ENCODE measurements at places on chromosomes 7 and 10. TPM values are rescaled to one million over a fixed set of nuclear protein-coding genes. Genes with fewer than 3 reads are reported as not detected.
A peak's percentile ranks its signal among the peaks of the same experiment; 100 is the strongest.

DNA sequence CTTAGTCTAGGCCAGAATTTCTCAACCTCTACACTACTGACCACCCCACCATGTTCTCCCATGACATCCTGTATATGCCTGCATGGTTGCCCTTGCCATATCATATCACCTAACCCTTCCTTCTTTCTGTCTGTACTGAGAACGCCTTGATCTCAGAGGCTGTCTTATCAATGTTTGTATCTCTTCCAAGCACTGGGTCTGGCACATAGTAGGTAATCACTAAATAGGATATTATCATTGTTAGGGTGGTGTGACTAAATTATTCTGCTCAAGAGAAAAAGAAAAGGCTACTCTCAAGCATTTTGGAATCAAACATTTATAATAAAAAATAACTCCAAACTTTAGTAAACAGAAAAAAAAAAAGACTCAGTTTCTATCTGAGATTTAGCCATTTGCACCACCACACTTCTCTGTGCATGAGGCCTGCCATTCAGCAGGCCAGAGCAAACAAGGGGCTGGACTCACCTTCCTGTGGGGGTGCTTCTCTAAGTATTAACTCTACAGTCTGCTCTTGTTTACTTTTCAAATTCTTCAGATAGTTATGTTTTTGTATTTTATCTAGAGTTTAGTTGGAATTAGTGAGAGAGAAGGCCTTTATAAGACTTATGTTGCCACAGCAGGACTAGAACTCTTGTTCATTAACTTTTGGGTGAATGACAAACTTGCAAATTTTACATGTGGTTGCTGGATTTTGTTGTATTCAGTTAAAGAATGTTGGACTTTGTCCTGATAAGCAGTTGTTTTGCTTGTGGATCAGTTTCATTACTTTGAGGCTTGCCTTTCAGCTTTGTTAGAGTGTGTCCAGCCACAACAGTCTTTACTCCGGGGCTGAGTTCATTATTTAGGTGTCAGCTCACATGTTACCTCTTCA, 5.4 kb downstream of the AGBL3 start:
- DNase-seq: peak; percentile 49

- DNase-seq: peak; percentile 52
Measured at GRCh38 chr7:83468251-83468739, 180.6 kb downstream of the SEMA3E start.

- DNase-seq: no peak
Measured at GRCh38 chr7:129271500-129272355, 46.9 kb downstream of the AHCYL2 start.

GRCh38 chr7:155869784-155870076, 57.5 kb upstream of the SHH start:
- DNase-seq: no peak

Gene HSPA12A
- 18.9 TPM for polyA plus RNA-seq

Gene RGS10
- polyA plus RNA-seq: 25.4 TPM

- no peak for DNase-seq
Measured at GRCh38 chr7:158861004-158861787, 4.8 kb downstream of the DYNC2I1 start.

Gene HGF
- polyA plus RNA-seq: 2.6 TPM

Gene NPY
- not detected for polyA plus RNA-seq

- DNase-seq: no peak
Measured at GRCh38 chr10:98425511-98426352, 10.8 kb upstream of the PYROXD2 start.

Gene SRRM3
- polyA plus RNA-seq: 0.99 TPM

DNA sequence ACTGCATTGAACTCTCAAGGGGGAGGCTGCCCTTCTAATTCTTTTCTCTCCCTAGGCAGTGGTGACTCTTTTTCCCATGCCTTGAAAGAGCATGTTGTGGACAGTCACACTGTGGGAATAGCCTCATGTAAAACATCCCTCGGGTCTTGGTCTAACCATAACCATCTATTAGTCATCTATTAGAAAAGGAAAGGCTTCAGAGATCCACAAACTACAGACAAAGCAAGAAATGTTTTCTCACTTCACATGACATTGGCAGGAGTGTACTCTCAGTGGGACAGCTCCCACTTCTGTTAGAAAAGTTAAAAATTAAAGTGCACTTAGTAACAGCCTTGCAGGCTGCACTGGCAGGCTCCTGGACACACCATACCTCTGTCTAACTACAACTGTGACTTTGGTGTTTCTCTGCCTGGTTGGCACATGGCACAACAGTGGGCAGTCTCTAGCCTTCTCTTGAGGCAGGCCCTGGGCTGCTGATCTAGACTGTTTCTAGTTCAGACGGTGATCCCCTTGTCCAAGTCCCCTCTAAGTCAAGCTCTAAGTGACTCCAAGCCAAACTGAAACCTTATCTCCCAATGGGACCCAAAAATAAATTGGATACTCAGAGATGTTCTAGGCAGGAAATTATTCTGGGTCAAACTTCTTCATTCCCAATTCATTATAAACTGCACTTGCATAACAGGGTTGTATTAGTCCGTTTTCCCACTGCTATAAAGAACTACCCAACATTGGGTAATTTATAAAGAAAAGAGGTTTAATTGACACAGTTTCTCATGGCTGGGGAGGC, 57.9 kb upstream of the ITGB1 start:
- peak; percentile 21 for DNase-seq

DNA sequence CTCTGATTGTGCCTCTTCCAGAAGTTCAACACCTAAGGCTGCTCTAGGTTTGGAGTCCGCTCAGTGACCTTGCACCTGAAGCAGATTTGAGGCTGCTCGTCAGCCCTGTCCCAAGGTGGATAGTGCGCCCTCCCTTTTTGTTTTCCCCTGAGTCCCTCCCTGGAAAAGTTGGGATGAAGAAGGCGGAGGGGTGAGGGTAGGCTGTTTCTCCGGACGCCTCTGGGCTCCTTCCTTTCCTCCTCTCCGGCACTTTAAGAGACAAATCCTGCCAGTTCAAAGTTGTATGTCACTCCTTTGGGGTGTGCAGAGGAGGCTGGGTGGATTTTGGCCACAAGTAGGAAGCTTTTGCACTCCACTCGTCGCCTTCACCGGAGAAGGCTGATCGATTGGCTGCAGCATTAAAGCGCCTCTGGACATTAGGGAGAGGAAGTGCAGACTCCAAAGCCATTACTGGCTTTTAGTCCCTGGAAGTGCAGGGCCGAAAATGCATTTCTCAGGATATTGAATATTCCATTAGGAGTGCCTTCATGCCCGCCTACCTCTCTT, 81.9 kb upstream of the PRKG1 start:
- DNase-seq: peak; percentile 50

DNA sequence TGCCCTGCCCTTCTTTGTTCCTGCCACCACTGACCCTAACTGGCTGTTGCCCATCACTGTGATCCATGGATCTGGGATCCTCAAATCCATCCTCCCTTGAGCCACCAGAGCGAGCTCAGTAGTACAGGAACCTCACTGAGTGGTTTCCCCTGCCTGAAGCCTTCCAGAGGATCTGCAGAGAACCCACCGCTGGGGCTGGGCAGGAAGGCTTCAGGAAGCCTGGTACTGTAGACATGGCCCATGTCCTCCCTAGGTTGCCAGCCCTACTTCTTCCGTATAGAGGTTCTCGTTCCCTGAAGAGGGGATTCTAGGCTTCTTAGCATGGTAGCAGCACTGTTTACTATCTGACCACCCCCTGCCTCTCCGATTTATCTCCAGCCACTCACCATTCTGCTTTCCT, 687.3 kb upstream of the FOXK1 start:
- no peak for DNase-seq

Gene LRRTM3
- not detected for polyA plus RNA-seq

DNA sequence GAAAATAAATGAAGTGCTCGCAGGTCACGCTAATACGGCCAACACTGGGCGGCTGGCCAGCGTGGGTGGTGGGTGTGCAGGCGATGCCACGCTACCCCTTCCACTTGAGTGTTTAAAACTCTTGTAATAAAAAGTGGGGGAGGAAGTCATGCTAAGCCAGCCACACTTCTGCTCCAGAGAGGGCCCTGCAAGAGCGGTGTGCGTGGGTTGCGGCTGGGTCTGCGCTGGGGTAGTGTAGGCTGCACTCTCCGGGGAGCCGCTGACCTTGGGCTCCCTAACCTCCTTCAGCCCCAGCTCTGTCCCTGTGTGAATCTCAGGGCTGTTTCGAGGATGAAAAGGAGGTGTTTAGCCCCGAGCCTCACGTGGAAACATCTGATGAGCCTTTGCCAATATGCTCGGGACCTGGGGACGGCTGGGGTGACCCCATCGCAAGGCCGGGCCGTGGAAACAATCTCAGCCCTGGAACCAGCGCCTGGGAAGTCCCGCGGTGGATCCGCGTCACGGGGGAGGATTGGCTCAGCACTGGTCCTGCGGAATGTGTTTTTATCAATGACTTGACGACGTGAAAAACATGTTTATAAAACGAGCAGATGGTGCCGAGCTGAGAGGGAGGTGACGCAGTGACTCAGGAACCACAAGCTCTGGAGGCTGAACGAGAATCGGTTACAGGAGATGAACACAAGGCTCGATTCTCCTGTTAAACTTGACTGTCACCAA, 278.5 kb downstream of the DNAJB6 start:
- DNase-seq: peak; percentile 26

DNA sequence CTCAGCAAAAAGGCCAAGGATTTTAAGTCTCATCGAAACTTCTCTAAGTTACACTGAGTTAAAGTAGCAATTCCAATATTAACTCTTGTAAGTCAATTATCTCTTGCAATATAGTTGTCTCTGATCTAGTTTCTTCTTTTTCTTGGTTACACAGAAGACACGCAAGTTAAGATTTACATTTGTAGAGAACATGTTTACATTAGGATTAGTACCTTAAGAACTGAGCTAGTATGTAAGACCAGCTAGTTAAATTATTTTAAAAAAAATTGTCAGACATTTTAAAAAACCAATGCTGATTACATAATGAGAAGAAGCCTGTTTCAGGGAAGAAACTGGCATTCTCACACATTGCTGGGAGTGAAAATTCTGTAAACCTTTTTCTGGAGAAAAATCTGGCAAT, 31.4 kb downstream of the FRA10AC1 start:
- DNase-seq: no peak

Measured in kidney (tissue), 22 donors.